Stimulated activated CD8-positive, alpha-beta memory T cell treated with anti-CD3 and anti-CD28 coated beads, Interleukin-2, amount 100 ng/mL, for 1 hour (primary cell): ENCODE measurements at places on chromosomes 12 and 14.

GRCh38 chr12:79818856-79819255 lies 116.0 kb downstream of the PPP1R12A start:
- DNase-seq, result no peak

DNA sequence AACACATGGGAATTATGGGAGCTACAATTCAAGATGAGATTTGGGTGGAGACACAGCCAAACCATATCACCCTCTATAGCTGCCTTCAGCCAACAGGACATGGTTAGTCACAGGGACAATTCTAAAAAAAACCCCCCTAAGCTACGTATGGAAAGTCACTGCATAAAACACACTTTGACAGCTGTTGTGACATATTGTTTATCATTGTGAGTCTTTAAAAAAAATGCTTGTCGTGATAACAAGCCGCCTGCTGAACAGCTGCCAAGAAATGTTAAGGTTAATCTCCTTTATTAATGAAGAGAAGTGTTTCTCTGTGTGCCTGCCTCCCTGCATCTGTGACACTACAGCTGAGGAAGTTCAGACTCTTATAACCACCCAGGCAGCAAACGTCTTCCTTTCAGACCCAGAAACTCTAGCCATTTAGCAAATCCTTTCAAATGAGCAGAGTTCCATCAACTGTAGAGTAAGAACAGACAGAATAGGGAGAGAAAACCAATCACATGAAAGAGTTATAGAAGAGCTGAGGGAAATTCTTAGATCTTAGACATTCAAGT lies 1459.6 kb upstream of the TMEM132C start:
- DNase-seq, result no peak

GRCh38 chr12:116595186-116595585 lies 36.0 kb downstream of the MAP1LC3B2 start:
- no peak for DNase-seq

DNA sequence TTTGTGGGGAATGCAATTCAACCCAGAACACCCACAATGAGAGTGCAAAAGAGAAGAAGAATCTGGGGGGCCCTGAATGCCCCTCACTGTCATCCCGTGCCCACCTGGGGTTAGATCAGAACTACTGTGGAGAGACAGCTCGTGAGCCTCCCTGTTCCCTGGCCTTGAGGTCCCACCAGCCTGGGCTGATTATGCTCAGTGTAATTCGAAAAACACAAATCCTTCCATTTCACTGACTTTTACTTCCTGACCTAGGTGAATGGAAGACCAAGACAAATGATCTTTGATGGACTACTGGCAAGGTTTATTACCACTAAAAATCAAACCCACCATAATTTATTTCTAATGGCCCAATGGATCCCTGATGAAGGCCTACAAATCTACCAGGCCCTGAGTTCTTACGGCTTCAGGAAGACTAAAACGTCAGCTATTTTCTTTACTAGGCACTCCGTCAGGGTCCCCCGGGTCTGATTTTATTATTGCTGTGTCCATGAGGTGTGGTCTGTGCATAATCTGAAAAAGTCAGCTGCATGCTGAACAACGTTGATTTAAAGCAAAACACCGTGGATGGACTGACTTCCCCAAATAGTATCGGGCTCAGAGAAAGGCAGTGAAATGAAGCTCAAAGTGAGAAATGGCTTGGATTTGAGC lies 44.9 kb upstream of the RMST start:
- no peak for DNase-seq

DNA sequence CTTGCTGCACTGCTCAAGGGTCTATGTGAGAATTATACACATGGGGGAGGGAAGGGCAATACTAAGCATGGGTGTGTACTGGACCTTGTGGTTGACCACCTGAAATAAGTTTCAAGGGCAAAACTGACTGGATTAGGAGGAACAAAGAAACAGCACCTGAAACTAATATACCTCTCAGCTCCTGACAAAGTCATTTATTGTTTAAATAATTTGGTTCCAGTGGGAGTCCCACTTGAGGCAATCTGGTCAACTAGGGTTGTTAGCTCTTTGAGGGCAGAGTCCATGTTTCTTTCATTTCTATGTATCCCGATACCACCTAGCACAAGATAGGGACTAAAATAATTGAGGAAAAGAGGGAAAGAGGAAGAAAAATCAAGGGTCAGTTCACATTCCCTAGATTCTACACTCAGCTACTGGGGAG lies 45.5 kb downstream of the STXBP6 start:
- DNase-seq, result no peak

GRCh38 chr14:92944976-92945375 lies 22.0 kb downstream of the CHGA start:
- no peak for DNase-seq
